T-helper 2 cell (primary cell): ENCODE measurements at places on chromosomes 12 and 14.

- no peak for DNase-seq
Observed at GRCh38 chr12:127731657-127732056, 535.3 kb upstream of the TMEM132C start.

- no peak for DNase-seq
Observed at GRCh38 chr12:70907412-70907811, 13.1 kb downstream of the PTPRR start.

DNA sequence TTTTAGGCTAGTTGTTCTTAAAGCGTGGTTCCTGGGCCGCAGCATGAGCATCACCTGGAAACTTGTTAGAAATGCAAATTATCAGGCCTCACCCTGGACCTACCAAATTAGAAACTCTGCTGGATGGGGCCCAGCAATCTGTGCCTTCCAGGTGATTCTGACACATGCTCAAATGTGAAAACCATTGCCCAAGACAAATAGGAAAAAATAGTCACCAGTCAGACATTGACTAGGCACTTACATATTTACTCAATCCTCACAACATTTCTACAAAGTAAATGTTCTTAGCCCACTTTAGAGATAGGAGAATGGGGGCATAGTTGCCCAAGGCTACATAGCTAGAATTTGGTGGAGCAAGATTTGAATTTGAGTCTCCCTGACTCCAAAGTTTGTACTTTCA is 3.3 kb downstream of the CELA1 start:
- no peak for DNase-seq

DNA sequence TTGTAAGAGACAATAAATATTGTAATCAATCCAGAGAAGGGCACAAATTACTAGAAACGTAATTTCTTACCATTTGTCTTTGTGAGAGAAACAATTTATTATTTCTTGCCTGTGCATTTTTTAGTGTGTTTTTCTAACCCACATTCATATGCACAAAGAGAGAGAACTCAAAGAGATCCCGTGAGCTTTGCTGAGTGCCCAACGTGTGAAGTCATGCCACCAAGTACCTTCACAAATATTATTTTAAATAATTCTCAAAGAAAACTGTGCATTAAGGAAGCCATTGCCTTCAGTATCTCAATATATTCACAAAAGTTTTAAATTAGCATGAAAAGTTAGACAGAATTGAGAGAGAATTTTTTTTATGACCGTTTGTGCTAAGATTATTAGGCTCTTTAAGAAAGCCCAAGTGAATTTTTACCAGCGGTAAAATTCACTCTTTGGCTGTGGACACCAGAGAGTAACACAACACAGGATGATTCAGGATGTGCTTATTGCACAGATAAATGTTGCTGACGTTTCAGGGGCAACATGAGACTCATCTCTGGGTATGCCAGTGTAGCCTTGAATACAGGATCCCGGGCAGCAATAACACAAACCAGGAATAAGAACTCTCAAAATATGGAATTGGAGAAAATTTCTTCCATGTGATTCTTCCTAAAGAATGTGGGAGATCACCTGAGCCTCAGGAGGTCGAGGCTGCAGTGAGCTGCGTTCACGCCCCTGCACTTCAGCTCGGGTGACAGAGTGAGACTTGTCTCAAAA is 2.9 kb downstream of the ARHGDIB start:
- peak; percentile 9 for DNase-seq

- no peak for DNase-seq
Observed at GRCh38 chr14:72546344-72547016, 347.4 kb downstream of the DPF3 start.

- no peak for DNase-seq
Observed at GRCh38 chr12:50078281-50078680, 6.9 kb upstream of the SMARCD1 start.

GRCh38 chr14:54649056-54649455 is 82.1 kb downstream of the SAMD4A start:
- DNase-seq = no peak

- no peak for DNase-seq
Observed at GRCh38 chr12:47141459-47141858, 61.7 kb upstream of the AMIGO2 start.

GRCh38 chr12:27828196-27828595 is 48.2 kb upstream of the MANSC4 start:
- no peak for DNase-seq

GRCh38 chr12:69657376-69658137 is 41.5 kb downstream of the BEST3 start:
- DNase-seq = no peak

DNA sequence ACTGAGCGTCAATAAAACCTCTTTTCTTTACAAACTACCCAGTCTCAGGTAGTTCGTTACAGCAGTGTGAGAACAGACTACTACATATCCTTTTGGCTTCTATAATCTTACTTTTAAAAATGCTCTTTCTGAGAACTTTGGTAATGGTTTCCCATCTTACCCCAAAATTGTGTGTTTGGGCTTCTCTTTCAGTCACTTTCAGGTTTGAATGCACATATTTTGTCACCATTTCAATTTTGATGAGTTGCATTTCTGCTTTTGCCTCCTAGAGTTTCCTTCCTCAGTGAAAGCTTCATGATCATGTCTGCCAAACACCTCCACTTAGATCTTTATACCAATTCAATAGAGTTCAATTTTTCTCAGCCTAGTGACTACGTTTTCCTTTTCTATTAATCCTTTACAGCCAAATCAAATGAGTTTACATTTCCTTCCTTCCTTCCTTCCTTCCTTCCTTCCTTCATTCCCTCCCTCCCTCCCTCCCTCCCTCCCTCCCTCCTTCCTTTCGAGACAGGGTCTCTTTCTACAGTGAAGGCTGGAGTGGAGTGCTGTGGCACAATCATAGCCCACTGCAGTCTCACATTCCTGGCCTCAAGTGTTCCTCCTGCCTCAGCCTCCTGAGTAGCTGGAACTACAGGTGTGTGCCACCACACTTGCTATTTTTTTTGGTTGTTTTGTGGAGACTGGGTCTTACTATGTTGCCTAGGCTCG is 124.9 kb downstream of the BCAT1 start:
- DNase-seq = no peak

DNA sequence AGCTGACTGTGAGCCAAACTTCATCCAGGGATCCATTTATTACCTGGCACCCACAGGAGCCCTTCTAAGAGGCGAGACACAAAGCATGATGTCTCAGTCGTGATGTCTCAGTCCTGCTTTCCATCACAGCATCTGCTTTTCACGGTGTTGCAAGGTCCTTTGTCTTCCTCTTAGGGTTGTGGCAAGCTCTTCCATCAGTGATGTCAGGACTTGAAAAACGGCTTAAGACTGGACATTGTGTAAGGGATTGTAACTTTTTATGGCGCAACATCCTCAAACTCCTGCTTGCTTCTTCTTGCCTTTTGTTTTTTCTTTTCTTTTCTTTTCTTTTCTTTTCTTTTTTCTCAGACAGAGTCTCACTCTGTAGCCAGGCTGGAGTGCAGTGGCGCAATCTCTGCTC is 586.5 kb upstream of the TMEM132C start:
- DNase-seq = no peak

DNA sequence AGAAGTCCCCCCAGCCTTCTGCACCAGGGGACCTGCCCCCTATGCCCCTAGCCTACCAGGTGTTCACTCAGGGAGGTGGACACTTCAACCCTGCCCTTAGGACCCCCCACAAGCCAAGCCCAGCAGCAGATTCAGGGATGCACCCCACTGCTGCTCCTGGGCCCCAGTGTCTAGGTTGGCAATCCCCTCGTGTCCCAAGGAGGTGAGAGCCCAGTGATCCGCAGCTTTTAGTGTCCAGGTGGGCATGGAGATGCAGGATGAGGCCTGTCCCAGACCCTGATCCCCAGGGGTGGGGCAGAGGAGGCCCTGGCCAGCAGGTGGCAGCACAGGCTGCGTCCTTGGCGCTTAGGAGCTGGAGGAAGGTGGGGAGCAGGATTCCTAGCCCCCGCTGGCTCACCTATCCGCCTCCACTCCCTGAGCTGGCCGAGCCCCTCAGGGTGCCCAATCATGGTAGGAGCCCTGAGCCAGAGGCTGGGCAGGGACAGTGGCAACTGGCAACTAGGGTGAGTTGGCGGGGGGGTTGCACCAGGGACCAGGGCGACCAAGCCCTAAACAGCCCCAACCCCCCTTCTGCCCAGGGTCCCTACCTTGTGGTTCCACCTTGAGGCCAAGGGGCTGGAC is 4.1 kb downstream of the CKB start:
- DNase-seq = peak; percentile 41

- peak; percentile 57 for DNase-seq
Observed at GRCh38 chr12:120466560-120467315, 2.8 kb downstream of the SRSF9 start.

DNA sequence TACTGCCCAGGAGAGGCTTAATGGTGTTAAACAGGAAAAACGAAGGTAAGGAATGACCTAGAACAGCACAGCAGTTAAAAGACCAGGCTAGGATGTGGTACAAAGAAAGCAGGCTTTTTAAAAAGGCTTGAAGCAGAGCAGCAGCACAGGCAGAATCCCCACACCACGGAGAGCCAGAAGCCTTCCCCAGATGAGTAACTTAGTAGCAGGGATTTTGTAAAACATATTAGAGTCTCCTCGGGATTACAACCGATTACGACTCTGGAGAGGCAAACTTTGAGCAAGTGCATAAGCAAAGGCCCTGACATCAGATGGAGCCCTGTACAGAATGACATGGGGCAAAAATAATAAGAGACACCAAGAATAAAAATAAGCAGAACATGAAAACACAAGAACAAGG is 37.1 kb upstream of the DHRS4 start:
- no peak for DNase-seq

DNA sequence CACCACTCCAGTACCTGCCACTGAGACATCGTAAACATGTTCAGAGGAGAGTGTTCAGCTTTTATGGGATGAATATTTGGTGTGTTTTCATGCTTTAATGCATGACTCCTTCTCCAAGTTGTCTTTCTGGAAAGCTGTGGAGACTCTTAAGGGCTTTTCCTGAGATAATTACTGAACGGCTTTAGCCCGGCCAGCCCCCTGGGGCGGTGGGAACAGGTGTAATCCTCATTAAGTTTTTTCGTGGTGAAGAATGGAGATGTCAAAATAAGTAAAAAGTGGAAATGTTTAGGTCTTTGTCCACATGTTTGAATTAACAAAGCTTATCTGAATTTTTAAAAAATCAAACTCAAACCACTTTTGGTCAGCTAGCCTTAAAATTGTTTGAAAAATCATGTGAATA is 1.5 kb downstream of the SYNE2 start:
- DNase-seq = no peak

- no peak for DNase-seq
Observed at GRCh38 chr12:10940389-10940788, 1.3 kb upstream of the TAS2R14 start.

GRCh38 chr12:119363490-119363889 is 29.0 kb downstream of the CCDC60 start:
- no peak for DNase-seq

- DNase-seq = no peak
Observed at GRCh38 chr14:20294636-20295035, 11.1 kb downstream of the TTC5 start.
